ENCODE measurements at places on chromosomes 6 and 20. TPM values are rescaled to one million over a fixed set of nuclear protein-coding genes. Genes with fewer than 3 reads are reported as not detected.

EIF6 gene
- total RNA-seq: 108 TPM

BFSP1 gene
- total RNA-seq: 2.5 TPM

MUC21 gene
- not detected for total RNA-seq

PPP1R14C gene
- total RNA-seq: 3.2 TPM

DEFB132 gene
- total RNA-seq: not detected

MBOAT1 gene
- 1.3 TPM for total RNA-seq

LSM14B gene
- total RNA-seq: 50.3 TPM

KHDC1L gene
- total RNA-seq: not detected

ZNF165 gene
- total RNA-seq: 0.30 TPM

ELOVL2 gene
- not detected for total RNA-seq

ARFGEF3 gene
- under 0.01 TPM for total RNA-seq

CABLES2 gene
- total RNA-seq: 0.47 TPM

NKX2-4 gene
- under 0.01 TPM for total RNA-seq

MYT1 gene
- total RNA-seq: not detected

EFCAB8 gene
- under 0.01 TPM for total RNA-seq

CDKAL1 gene
- 14.2 TPM for total RNA-seq

EPPIN gene
- total RNA-seq: not detected

PRSS16 gene
- not detected for total RNA-seq

ZNF334 gene
- total RNA-seq: 1.3 TPM

WFDC10B gene
- not detected for total RNA-seq

VIP gene
- total RNA-seq: not detected

COL11A2 gene
- 0.08 TPM for total RNA-seq

GSTA2 gene
- not detected for total RNA-seq

FOXF2 gene
- 0.08 TPM for total RNA-seq

BTN3A1 gene
- total RNA-seq: 67.2 TPM

PLCB1 gene
- 7.6 TPM for total RNA-seq

MAP7 gene
- 0.82 TPM for total RNA-seq

MLIP gene
- not detected for total RNA-seq

C6orf15 gene
- total RNA-seq: not detected

CTAGE9 gene
- not detected for total RNA-seq

KIF13A gene
- 42.8 TPM for total RNA-seq

FAM83B gene
- total RNA-seq: not detected

CTSZ gene
- total RNA-seq: 280 TPM

STAU1 gene
- total RNA-seq: 21.8 TPM

EDN1 gene
- 2.3 TPM for total RNA-seq

WFDC2 gene
- not detected for total RNA-seq

FAM217A gene
- total RNA-seq: not detected

CDH4 gene
- 0.70 TPM for total RNA-seq

PRELID3B gene
- total RNA-seq: 75.1 TPM

EGFL8 gene
- total RNA-seq: 0.75 TPM

GTSF1L gene
- not detected for total RNA-seq

MLN gene
- not detected for total RNA-seq

PRPH2 gene
- 2.2 TPM for total RNA-seq

TFAP2D gene
- not detected for total RNA-seq

WFDC12 gene
- total RNA-seq: not detected

PRDM1 gene
- 2.2 TPM for total RNA-seq

ZSCAN9 gene
- total RNA-seq: 4.2 TPM

HLA-G gene
- not detected for total RNA-seq

TRIM15 gene
- total RNA-seq: not detected

Data from smooth muscle cell of the coronary artery (primary cell).